ENCODE measurements at places on chromosomes 2 and 18.

- DNase-seq = no peak
Observed at GRCh38 chr18:57775937-57776336, 27.2 kb downstream of the ATP8B1 start.

- no peak for DNase-seq
Observed at GRCh38 chr2:31208240-31208639, 9.1 kb downstream of the CAPN14 start.

- peak; percentile 72 for DNase-seq
Observed at GRCh38 chr2:74147727-74148456, at the start of gene BOLA3. TSS of gene BOLA3 (minus strand) at chr2:74147912. CDS start at chr2:74147874, 38 bp downstream.

DNA sequence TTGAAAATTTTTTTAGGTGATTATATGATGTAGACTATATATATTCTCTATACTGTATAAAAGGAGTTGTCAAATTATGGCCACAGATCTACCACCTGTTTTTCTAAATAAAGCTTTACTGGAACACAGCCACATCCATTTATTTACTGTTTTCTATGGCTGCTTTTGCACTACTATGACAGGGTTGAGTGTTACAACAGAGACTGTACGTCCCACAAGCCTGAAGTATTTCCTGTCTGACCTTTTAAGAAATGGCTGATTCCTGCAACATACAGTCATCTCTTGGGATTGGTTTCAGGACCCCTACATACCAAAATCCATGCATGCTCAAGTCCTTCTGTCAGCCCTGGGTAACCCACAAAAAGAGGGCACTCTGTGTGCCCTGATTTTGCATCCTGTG, 508.3 kb downstream of the TSN start:
- no peak for DNase-seq

DNA sequence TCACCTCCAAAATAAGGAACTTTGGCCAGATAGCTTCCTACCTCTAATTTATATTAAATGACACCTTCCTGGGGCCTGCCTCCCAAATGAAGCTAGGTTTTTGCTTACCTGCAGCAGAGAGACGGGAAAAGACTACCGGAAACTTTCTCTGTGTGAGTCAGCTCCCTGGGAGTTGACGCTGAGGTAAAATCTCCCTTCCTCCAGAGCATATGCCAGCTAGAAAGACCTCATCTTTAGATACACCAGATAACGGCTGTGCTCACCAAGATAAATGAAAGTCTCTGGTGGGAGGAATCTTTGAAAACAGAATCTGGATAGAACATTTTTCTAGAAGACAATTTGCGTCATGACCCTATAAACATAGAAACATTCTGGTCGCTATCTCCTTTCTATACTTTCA, 99.7 kb upstream of the RFX8 start:
- DNase-seq = no peak

GRCh38 chr2:237321746-237322145, 92.2 kb downstream of the COL6A3 start:
- DNase-seq = no peak
